ENCODE measurements at places on chromosomes 13 and 19.

DNA sequence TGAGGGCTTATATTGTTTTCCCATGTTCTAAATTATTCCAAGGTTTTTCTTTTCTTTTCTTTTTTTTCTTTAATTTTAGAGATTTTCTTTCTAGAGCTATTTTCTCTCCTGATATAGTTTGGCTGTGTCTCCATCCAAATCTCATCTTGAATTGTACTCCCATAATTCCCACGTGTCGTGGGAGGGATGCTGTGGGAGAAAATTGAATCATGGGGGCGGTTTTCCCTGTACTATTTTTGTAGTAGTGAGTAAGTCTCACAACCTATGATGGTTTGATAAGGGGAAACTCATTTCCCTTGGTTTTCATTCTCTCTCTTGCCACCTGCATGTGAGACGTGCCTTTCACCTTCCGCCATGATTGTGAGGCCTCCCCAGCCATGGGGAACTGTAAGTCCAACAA lies 1906.4 kb upstream of the PRR20A start:
- no peak for DNase-seq

DNA sequence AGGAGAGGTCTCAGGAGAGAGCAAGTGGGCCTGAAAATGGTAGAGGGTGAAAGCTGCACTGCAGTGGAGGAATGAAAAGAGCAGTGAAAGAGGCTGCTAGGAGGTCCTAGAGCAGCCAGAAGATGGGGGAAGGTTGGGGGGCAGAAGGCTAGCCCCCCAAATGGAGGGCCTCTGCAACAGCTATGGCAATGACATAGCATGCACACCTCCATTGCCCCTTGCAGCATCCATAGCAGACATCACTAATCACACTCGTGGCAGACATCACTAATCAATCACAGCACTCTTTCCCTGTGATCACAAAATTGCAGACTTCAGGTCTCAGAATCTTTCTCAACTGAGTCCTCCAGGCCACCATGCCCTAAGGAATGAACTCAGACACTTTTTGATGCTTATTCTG lies 21.9 kb downstream of the CCL25 start:
- no peak for DNase-seq

- DNase-seq: peak; percentile 78
Measured at GRCh38 chr19:52922841-52923777, at the start of gene ZNF888. ZNF888 (minus strand) TSS chr19:52923428; CDS start chr19:52917873, 5,555 bp downstream.

DNA sequence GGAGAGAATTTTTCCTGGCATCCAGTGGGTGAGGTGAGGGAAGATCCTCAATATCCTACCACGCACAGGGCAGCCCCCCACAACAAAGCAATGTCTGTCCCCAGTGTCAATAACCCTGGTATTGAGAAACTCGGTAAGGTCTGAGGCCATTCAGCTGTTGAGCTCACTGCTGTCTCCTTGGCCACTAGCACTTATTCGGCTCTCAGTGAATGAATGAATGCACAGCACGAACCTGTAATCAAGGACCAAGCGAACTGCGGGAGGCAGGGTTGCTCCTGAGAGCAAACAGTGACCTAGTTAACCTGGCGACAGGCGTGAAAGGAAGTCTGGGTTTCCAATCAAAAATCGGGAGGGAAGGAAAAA lies 640 bp downstream of the ZSCAN5A start:
- peak; percentile 10 for DNase-seq

GRCh38 chr19:46975011-46975924 lies 44.4 kb upstream of the NPAS1 start:
- no peak for DNase-seq

DNA sequence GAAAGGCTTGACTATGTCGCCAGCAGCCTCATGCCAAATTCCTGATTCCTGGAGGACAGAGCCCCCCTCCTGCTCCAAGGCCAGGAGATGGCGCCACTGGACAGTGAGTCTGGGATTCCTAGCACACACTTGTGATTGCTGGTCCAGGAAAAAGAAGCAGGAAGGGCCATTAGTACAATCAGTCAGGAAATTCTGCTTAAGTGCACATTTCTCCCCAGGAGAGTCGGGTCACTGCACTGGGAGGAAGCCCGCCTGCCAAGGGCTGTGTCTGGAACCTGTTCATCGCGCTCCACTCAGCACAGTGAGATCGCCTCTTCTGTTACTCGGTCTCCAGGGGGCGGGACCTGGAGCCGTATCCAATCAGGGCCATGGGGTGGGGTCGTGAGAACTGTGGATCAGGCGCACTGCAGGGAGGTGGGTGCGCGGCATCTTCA lies 65.1 kb downstream of the ZNF823 start:
- no peak for DNase-seq

- no peak for DNase-seq
Measured at GRCh38 chr13:62320129-62321108, 904.8 kb upstream of the PCDH20 start.

DNA sequence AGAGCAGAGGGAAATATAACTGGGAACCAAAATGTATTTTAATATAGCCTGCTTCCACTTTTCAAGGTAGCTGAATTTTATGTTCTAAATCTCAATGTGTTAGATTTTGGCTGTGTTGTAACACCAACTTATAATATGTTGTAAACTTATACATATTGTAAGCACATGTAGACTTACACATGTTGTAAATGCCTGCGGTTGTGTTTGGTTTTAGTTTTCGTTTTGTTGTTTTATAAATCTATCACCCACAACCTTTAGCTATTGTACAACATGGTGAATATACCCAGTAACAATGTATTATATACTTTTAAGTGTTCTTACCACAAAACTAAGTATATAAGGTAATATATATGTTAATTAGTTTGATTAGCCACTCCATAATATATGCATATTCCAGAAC lies 15.6 kb downstream of the KCTD4 start:
- no peak for DNase-seq

GRCh38 chr13:110215606-110216005 lies 91.4 kb downstream of the COL4A1 start:
- DNase-seq: no peak

DNA sequence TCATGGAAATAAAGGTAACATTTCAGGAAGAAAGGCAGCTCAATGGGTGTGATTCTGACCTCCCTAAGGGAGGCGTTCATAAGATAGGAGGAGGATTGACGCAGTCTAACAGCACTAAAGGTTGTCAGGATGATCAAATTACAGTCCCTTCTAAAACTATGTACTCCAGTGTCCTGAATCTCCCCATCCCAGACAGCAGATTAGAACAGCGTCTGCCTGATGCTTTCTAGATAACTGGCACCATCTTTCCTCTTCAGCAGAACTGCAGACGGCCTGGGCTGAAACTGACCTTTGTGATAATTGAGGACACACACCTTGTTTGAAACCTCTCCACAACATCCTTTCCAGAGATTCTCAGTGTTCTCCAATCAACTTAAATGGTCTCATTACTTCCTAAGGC lies 25.5 kb upstream of the SACS start:
- DNase-seq: no peak

DNA sequence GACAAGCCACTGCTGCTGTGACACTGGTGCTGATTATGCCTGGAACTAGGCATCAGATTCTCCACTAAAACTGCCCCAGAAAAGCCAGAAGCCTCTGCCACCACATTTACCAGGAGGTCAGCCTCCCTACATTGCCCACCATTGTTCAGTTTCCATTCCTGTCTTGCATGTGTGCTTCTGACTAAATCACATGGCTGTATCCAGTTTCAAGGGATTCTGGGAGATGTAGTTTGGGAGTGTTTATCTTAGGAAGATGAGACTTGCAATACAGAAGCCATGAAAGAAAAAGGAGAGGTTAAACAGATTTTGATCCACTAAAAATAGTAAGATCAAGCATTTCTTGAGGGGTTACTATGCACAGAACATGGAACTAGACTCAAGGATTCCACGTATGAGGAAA lies 40.7 kb upstream of the SERPINE3 start:
- DNase-seq: no peak

DNA sequence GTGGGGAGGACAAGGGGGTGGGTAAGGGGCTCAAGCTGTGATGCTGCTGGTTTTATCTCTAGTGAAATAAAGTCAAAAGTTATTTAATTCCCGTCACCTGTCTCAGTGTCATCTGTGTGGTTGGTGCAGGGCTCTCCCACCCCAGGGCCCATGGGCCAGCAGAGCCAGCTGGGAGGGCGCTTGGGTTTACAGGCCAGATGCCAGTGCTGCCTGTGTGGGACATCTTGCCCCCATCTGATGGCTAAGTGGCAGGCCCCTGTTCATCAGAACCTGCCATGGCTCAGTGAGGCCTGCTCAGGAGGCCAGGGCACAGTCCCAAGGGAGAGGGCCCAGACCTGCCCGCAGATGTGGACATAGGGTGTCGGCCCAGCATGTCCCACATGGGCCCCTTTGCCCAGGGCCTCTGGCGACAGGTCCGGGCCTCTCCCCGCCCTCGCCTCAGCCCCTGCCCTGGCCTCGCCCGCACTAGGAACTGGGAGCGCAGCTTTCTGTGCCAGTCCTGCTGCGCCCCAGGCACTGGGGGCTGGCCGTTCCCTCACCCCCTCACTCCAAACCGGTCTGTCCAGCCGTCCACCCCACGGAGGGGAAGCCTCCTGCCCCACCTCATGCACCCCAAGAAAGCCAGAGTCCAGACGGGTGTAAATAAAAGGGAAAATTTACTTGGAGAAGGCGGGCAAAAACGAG lies 5.3 kb downstream of the ZNF296 start:
- no peak for DNase-seq

- DNase-seq: no peak
Measured at GRCh38 chr13:104014803-104015645, 948.8 kb upstream of the SLC10A2 start.

GRCh38 chr19:3821857-3822364 lies 35.7 kb upstream of the MATK start:
- peak; percentile 76 for DNase-seq

GRCh38 chr19:13756210-13756609 lies 8.1 kb upstream of the MRI1 start:
- DNase-seq: no peak

- DNase-seq: no peak
Measured at GRCh38 chr13:100824366-100824765, 149.8 kb upstream of the TMTC4 start.

GRCh38 chr19:8097198-8097597 lies 44.6 kb downstream of the CCL25 start:
- no peak for DNase-seq

- no peak for DNase-seq
Measured at GRCh38 chr13:47798194-47798593, 202.9 kb downstream of the SUCLA2 start.

- DNase-seq: peak; percentile 30
Measured at GRCh38 chr19:11421371-11422098, 2.4 kb upstream of the RGL3 start.

DNA sequence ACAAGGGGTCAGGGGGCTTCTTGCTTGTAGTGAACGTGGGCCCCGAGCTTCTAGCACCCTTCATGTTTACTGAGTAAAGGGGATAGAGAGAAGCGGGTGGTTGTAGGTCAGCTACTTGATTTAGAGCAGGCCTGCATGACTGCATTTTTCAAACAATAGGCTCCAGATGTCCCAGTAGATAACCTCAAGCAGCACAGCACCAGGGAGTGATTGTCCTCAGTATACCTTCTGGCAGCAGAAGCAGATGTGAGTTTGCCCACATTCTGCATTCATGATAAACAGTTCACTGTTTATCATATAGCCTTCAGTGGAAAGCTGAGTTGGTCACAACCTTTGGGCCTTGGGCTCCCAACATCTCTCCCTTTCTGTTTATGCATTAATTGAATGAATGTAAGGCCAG lies 4.8 kb downstream of the ZNF439 start:
- DNase-seq: no peak

DNA sequence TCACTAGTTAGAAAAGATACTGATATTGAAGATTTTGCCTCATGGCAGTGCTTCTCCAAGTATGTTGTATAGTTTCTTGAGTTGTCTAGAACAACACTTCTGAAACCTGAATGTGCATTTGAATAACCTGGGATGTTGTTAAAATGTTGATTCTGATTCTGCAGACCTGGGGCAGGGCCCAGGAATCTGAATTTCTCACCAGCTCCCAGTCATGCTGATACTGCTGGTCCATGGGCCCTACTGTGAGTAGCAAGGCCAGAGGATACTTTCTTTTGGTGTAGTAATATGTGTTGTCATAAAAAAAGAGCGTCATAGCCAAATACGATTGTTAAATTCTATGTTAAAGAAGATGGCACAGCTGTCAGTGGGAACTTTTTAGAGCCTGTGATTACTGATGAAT lies 41.6 kb upstream of the C1QTNF9 start:
- DNase-seq: no peak

DNA sequence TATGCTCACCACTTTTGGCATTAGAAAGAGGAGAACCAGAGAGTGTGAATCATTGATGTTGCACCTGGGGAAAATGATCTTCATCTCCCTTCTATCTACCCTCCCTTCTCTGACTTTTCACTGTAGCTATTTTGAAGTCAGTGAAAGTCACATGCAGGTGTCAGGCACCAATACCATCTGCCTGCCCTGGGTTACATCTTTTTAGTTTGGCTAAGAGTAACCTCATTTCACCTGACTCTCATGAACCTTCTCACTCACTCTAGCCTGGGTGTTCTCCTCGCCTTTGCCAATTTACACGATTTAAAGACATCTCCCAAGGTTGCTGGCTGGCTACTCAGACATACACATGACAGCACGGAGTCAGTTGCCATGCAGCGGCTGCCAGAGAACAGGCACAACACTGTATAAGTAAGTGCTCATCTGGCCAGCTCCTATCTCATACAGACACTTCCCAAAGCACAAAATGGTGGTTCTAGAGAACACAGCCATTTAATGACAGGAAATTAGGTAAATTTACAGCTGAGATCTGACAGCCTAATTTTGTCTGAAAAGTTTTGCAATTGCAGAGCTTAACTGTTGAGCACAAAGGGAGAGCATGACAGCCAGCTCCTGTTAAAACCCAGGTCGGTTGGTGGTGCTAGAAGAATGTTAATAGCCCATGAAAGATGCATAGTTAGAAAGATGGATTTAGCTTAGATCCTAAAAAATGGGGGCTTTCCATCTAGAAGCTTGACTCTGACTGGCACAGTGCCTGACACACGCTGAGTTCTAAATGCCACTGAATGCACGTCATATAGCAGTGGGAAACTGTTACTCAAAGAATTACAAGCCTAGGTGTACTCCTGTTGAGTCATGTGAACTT lies 32.5 kb downstream of the LCP1 start:
- no peak for DNase-seq

DNA sequence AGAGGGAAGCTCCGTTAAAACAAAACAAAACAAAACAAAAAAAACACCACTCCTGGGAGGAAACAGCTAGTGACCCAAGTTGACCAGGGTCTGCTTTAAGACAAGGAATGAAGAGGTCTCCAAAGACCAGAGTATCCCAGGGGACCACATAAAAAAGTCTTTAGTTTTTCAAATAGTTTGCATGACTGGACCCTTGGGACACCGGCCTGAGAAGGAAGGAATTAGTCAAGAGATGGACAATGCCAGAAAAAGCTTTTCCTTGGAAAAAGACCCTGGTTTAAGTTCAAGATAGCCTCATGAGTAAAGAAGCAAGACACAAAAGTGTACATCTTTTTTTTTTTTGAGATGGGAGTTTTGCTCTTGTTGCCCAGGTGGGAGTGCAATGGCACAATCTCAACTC lies 12.5 kb upstream of the PNMA8B start:
- no peak for DNase-seq

GRCh38 chr13:99045396-99045795 lies 67.5 kb upstream of the DOCK9 start:
- no peak for DNase-seq

DNA sequence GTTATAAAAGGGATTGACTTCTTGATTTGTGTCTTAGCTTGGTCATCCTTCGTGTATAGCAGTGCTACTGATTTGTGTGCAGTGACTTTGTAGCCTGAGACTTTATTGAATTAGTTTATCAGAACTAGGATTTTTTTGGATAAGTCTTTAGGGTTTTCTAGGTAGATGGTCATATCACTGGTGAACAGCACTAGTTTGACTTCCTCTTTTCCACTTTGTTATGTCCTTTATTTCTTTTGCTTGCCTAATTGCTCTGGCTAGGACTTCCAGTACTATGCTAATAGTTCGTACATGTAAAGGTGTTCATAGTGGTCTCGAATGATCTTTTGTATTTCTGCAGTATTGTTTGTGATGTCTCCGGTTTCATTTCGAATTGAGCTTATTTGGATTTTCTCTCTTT lies 145.4 kb downstream of the DNAJC3 start:
- no peak for DNase-seq

Measured in stimulated activated CD4-positive, alpha-beta T cell treated with anti-CD3 and anti-CD28 coated beads, Interleukin-15, amount 100 ng/mL, for 48 hours (primary cell).